RWPE2 (cell line): ENCODE measurements at places on chromosomes 2 and 18.

DNA sequence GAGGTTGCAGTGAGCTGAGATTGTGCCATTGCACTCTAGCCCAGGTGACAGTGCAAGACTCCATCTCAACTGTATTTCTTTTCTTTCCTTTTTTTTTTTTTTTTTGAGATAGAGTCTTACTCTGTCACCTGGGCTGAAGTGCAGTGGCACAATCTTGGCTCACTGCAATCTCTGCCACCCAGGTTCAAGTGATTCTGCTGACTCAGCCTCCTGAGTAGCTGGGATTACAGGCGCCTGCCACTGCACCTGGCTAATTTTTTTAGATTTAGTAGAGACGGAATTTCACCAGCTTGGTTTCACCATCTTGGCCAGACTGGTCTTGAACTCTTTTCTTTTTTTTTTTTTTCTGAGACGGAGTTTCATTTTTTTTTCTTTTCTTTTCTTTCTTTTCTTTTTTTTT lies 41.3 kb upstream of the SATB2 start:
- H3K4me3 ChIP-seq: no peak overlapping the region
- peaks cover 7% of the 10 kb centered on the region for H3K27me3 ChIP-seq
- no peak overlapping the region for H3K27ac ChIP-seq
- no peaks in the 10 kb centered on the region for H3K4me1 ChIP-seq
- no peaks in the 10 kb centered on the region for H3K36me3 ChIP-seq
- no peak for DNase-seq

DNA sequence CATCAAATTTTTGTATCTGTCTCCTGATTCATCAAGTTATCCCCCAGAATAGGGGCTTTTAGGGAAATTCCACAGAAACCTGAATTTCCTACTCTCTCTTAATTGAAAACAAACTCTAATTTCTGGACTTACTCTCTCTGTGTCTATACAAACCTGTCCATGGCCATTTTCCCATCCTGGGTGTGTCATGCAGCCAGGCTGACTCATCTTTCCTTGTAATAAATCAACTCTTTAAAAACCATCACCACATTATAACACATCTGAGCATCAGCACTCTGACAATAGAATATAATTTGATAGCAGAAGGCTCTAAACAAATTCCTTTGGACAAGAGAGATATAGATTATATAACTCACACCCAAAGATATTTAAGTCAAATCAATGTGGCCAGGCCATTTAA lies 610.2 kb downstream of the DCC start:
- no peak overlapping the region for H3K27ac ChIP-seq
- H3K4me1 ChIP-seq: no peaks in the 10 kb centered on the region
- no peak overlapping the region for H3K4me3 ChIP-seq
- DNase-seq: no peak
- no peaks in the 10 kb centered on the region for H3K27me3 ChIP-seq

- no peaks in the 10 kb centered on the region for H3K36me3 ChIP-seq
- DNase-seq: no peak
- no peaks in the 10 kb centered on the region for H3K27me3 ChIP-seq
Measured at GRCh38 chr2:133900909-133901308, 332.6 kb upstream of the NCKAP5 start.

GRCh38 chr2:207807516-207807915 lies 37.8 kb upstream of the FZD5 start:
- no peak overlapping the region for H3K4me3 ChIP-seq
- H3K36me3 ChIP-seq: no peaks in the 10 kb centered on the region
- no peaks in the 10 kb centered on the region for H3K27me3 ChIP-seq
- peaks cover 32% of the 10 kb centered on the region for H3K4me1 ChIP-seq
- no peak overlapping the region for H3K27ac ChIP-seq

GRCh38 chr2:189109921-189110397 lies 69.6 kb downstream of the COL5A2 start:
- no peak overlapping the region for H3K4me3 ChIP-seq
- H3K4me1 ChIP-seq: peaks cover 6% of the 10 kb centered on the region
- no peaks in the 10 kb centered on the region for H3K36me3 ChIP-seq
- H3K27ac ChIP-seq: no peak overlapping the region

- no peaks in the 10 kb centered on the region for H3K36me3 ChIP-seq
- no peaks in the 10 kb centered on the region for H3K27me3 ChIP-seq
- DNase-seq: no peak
- no peak overlapping the region for H3K4me3 ChIP-seq
- no peaks in the 10 kb centered on the region for H3K4me1 ChIP-seq
- H3K27ac ChIP-seq: no peak overlapping the region
Measured at GRCh38 chr18:22572341-22572740, 154.6 kb upstream of the CTAGE1 start.

- H3K4me3 ChIP-seq: no peak overlapping the region
- H3K36me3 ChIP-seq: no peaks in the 10 kb centered on the region
- peaks cover 21% of the 10 kb centered on the region for H3K4me1 ChIP-seq
- peak overlapping the region; percentile 37 for H3K27ac ChIP-seq
- DNase-seq: no peak
- no peaks in the 10 kb centered on the region for H3K27me3 ChIP-seq
Measured at GRCh38 chr2:234670052-234670451, 173.2 kb upstream of the ARL4C start.
